Stimulated activated CD4-positive, alpha-beta T cell treated with anti-CD3 and anti-CD28 coated beads, Interleukin-15, amount 100 ng/mL, for 1 hour (primary cell): ENCODE measurements at places on chromosomes 4 and X.

- DNase-seq: no peak
These were observed 62.5 kb downstream of the SEL1L3 start for GRCh38 chr4:25800245-25800644.

GRCh38 chr4:102614801-102615200 is 113.6 kb downstream of the NFKB1 start:
- DNase-seq: no peak

DNA sequence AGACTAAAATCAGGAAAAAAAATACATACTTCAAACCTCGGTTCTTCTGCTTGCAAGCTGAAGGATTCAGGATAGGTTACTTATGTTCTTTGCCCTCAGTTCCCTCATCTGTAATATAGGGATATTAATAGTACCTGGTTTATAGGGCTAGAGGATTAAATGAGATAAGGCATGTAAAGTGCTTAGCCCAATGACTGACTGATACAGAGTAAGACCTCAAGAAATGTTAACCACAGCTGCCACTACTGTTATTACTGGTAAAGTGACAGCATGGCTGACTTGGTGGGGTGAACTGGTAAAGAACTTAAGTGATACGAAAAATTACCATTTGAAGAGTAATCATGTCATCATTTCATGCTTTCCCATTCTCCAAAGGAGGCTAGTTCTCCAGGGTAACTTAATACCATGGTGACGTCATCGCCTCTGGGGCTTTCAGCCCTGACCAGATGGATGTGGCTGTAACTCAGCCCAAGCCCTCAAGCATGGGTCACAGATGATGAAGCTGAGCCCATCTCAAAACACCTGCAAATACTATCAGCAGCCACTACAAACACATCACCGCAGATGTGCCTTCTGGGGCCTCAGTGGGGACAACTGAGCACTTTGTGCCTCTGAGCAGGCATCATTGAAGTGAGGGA is 44.5 kb upstream of the SCML1 start:
- DNase-seq: no peak

GRCh38 chr4:182221987-182222386 is 21.2 kb upstream of the TENM3 start:
- DNase-seq: no peak

DNA sequence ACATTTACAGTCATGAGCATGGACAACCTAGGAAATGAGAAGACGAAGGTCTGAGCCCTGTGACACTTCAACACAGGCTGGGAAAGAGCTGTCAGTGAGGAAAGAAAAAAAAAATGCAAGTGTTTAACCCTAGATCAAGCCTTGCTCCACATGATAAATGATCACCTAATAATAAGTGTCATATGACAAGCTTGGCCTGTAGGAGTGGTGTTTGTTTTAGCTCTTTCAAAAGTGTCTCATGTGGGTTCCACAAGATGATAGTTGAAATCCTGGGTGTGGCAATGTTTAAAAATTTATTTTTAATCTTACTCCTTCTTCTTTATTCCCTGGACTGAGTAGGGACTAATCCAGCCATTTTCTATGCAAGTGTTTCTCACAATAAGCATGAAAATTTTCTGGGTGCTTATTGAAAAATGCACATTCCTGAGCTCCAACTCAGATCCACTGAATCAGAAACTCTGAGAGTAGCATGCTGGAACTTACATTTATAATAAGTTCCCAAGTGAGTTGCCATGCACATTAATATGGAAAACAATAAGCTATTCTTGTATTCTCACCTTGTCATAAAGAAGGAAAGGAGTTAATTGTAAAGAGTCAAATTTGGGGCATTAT is 138.3 kb downstream of the AREG start:
- no peak for DNase-seq

DNA sequence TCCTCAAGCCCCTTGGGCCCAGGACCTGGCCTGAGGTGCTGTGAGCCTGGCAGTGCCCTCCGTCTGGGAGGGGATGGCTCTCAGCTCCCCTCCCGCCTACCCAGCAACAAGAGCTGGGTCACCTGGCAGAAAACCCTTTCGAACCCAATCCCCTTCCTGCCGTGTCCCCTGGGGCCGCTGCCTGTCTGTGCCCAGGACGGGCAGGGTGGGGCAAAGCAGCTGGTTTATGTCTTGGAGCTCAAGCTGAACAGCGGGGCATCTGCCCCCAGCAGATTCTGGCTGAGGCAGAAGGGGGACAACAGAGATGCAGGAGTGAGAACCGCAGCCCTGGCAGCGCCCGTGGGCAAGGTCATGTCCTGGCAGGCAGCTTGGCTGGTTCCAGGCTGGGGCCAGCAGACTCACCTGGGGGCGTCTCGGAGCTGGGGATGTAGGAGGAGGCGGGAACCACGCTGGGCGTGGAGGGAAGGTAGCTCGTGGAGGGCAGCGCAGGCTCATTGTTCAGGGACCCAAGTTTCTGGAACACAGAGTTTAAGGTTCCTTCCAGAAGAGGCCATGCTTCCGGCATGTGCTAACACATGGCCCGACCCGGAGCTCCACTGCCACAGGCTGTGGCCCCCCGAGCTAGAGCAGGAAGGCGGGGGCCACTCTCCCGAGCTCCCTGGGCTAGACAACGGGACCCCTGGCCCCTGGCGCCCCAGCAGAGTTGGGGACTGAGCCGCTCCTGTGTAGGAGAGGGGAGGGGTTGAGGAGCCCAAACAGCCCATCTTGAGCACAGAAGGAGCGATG is 24.2 kb downstream of the NELFA start:
- DNase-seq: no peak

- no peak for DNase-seq
These were observed 505.5 kb downstream of the ANKRD50 start for GRCh38 chr4:124206779-124207605.
